ENCODE measurements at places on chromosomes 12 and 14. TPM values are rescaled to one million over a fixed set of nuclear protein-coding genes. Genes with fewer than 3 reads are reported as not detected.

DLGAP5 gene
- total RNA-seq: 51.6 TPM

FAIM2 gene
- total RNA-seq: 0.29 TPM

GLRX5 gene
- total RNA-seq: 32.0 TPM

SMOC1 gene
- total RNA-seq: 0.89 TPM

FAM186B gene
- not detected for total RNA-seq

SLC5A8 gene
- not detected for total RNA-seq

ZNF385A gene
- 17.9 TPM for total RNA-seq

WNT5B gene
- total RNA-seq: 62.4 TPM

TPH2 gene
- total RNA-seq: not detected

PDE3A gene
- 0.58 TPM for total RNA-seq
